ENCODE measurements at places on chromosomes 12 and 14.

- DNase-seq, result no peak
Measured at GRCh38 chr14:65229748-65230728, 127.7 kb upstream of the MAX start.

- no peak for DNase-seq
Measured at GRCh38 chr14:102487204-102487577, 22.4 kb downstream of the ANKRD9 start.

DNA sequence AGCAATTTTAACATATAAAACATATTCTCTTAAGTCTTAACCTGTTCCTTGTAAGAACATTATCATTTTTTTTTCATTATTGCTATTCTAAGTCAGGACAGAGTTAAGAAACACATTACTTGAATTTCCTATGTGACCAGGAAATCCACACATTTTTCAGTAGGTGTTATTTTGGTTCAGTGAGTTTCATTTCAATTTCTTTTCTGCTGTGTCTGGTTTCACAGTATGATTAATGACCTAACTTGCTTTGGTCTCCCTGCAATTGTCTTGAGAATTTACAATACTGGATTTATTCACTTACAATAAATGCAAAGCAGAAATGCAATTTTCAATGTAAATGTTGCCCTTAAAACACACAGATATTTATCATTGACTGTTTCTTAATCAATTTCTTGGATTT lies 396.9 kb upstream of the TMTC1 start:
- no peak for DNase-seq

DNA sequence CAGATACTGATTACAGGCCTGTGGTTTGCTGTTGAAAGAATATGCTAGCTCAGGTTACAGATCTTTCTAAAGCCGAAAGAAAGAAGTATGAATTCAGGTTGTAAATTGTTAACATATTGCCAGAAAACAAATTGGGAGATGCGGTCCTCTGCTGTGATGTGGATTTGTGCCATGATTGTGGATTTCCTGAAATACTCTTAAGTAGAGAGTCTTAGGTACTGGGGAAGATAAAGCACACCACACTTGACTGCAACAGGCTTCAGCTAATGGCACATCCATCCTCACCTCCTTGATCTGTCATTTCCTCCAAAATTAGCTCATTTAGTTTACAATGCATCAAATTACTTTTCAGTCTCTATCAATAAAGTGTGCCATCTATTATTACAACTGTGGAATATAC lies 279.2 kb downstream of the SYT1 start:
- no peak for DNase-seq

DNA sequence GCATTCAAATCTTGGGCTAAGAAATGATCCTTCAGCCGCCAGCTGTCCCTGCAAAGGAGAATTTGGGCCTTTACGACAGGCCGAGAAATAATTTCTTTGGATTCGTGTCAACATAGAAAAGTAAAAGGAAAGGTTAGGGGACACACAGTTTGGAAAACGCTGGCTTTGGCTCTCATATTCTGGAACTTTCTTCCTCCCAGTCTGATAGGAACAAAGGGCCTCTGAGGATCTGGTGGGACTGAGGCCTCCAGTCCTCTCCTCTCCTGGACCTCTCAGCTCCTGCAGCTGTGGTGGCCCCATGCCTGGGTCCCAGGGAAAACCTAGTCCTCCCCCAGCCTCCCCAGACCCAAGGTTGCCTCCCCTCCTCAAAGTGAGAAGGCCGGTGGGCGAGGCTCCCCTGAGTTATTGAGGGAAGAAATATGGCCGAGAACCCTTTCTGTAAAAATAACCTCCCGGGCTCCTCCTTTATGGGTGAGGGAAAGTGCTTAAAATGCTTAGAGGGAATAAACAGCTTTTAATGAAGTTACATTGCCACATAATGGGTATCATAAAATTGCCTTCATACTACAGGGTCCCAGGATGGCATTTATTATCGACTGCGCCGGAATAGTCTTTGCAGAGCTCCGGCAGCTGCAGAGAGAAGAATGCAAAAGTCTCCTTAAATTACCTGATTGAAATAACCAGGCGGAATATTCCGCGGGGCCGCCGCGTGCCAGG lies 188.3 kb downstream of the PHETA1 start:
- no peak for DNase-seq

DNA sequence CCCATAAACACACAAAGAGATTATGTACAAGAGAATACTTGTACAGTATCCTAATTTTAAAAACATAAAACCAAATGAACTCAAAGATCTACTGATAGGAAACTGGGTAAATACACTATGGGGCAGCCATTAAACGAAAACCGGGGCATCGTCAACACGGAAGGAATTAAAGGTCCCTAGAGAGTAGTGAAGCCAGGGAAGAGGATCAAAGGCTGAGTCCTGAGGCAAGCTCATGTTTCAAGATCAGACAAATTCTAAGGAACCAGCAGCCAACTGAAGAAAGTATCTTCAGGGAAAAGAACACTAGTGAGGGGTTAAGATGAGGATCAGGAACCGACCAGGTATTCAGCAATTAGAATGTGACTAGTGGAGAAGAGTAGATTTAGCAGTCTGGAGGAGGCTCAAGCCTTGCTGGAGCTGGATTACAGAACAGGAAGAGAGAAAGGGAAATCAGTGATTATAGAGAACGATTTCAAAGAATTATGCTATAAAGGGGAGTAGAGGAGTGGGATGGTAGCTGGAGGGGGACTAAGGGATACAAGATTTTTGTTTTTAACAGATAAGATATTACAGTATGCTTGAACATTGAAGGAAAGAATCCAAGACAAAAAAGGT lies 23.7 kb downstream of the SEL1L start:
- no peak for DNase-seq

GRCh38 chr14:32709027-32709426 lies 229.7 kb upstream of the NPAS3 start:
- peak; percentile 21 for DNase-seq

- peak; percentile 51 for DNase-seq
Measured at GRCh38 chr12:117900561-117900960, 68.2 kb downstream of the KSR2 start.

DNA sequence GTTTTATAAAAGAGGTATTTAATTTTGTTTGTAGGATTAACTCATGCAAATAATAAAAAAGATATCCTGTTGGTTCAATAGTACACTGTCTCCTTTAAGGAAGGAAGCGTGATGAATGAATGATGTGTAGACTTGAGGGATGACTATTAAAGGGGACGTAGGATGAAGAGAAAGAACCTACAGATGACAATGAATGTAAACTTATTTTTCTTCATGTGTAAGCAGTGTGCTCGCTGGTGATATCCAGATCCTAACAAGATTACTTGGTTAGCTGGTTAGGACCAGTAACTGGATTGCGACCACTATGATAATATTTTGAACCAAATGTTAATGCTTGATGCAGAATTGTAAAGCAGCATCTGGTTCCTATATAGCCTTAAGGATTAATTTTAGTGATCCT lies 2.6 kb downstream of the ARF6 start:
- no peak for DNase-seq

DNA sequence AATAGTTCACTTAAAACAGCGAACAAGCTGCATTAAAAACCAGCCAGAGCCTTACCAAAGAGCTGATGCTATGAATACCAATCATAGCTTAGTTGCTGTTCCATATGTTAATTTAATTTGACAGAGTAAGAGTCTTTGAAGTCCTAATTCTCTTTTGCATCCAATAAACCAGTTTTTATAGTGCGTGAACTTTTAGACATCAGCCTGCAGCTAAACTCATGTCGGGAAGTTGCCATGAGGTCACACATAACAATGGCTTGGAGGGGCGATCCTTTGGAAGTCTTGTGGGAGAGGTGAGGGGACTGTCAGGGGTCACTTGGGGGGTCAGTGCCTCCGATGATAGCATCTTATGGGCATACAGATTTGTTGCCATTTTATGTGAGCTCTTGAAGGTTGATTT lies 81.7 kb downstream of the HMGA2 start:
- no peak for DNase-seq

DNA sequence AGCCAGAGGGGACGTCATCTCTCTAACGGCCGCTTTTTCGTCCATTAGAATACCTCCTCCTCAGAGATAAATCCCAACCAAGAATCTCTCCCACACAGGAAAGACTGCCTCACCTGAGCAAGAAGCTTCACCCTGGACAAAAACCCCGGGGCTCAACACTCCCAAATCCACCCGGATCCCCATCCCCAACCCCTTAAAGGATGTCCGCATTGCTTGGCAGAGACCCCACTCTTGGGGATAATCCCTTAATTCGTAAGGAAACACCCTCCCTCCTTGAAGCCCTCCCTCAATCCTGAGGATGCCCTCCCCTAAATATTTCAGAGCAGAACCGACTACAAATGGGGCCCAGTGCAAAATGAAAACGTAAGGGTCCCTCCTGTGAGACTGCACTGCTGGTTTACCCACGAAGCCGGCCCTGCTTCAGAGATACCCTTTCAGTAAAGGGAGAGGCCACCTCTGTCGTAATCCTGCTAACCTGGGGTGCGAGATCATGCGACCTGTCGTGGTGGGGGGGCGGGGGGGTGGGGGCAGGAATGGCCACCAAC lies 655 bp upstream of the DYNLL1 start:
- DNase-seq, result no peak

GRCh38 chr12:2311020-2311778 lies 258.4 kb downstream of the CACNA1C start:
- DNase-seq, result no peak
